ENCODE measurements at places on chromosomes 5 and 9.

DNA sequence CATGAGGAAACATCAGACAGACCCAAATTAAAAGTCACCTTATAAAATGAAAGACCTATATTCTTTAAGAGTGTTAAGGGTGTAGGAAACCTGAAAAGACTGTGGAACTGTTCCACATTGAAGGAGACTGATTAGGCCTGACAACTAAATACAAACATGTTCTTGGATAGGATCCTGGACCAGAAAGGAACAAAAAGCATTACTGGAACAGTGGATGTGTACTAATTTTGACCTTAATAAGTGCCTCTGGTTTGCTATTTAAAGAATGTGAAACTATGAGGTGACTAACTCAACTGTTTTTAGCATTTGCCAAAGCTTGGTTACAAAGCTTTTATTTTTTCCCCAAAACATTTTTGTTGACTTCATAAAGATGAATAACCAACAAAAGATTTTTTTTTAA is 340.6 kb downstream of the CAAP1 start:
- no peak for DNase-seq

GRCh38 chr9:101477736-101478135 is 42.2 kb upstream of the ALDOB start:
- DNase-seq: no peak

GRCh38 chr9:134560654-134561053 is 80.9 kb upstream of the COL5A1 start:
- DNase-seq: no peak

DNA sequence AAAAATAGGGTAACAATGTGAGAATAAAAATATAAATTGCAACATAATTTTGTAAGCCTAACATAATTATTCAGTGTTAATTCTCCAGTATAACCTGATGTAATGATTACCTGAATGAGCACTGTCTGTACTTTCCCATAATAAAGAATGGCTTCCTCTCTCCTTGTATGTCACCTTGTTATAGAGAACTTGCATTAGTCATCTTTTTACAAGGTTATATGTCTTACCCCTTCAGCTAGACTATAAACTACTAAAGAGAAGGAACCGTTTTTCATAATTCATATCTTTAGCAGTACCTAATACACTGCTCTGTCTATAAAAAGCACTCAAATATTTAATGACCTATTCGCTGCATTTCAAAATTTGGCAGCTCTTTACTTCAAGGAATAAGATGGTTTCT is 19.8 kb downstream of the STRBP start:
- no peak for DNase-seq

DNA sequence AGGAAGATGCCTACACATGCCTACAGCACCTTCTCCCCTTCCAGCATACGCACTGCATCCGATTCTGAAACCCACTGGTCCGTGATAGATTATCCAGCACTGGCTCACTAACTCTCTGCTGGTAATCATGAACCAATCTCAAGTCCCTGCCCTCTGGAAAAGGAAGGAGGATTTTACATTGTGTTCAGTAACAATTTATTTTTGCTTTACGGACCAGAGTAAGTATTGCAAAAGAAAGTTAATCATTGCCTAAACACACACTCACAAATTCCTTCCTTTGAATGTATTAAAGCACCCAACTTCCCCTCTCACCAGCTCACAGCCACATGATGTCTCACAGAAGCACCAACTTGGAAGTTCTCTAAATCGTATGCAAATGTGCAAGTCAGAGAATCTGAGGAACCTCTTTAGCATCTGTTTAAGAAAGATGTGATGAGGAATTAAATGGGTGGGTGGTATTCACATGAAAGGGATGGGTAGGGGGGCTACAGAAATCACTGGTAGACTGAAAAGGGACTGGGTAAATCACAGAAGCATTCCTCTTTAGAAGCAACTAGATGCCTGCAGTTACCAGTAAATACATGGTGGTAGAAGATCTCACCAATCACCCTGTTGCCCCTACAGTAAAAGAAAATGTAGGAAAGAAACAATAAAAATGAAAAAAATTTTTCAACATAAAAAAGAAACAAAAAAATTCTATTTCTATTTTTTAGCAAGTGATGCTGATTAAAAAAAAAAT is 8.4 kb downstream of the GNAQ start:
- no peak for DNase-seq

DNA sequence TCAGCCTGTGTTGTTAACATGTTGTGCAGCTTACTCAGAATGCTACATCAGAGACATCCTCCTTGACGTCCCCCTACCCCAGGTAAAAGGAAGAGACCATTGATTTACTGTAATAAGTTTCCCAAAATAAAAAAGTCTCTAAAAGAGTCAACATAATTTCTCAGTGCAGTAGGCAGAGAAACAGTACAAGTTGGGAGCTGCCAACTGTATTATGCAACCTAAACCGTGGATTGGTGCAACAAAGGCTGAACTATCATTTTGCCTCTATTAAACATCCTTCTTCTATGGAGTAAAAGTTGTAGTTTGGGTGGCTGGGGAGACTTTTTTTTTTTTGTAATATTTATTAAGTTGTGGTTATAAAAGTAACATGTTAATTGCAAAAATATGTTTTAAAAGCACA is 208.0 kb downstream of the NR3C1 start:
- no peak for DNase-seq

DNA sequence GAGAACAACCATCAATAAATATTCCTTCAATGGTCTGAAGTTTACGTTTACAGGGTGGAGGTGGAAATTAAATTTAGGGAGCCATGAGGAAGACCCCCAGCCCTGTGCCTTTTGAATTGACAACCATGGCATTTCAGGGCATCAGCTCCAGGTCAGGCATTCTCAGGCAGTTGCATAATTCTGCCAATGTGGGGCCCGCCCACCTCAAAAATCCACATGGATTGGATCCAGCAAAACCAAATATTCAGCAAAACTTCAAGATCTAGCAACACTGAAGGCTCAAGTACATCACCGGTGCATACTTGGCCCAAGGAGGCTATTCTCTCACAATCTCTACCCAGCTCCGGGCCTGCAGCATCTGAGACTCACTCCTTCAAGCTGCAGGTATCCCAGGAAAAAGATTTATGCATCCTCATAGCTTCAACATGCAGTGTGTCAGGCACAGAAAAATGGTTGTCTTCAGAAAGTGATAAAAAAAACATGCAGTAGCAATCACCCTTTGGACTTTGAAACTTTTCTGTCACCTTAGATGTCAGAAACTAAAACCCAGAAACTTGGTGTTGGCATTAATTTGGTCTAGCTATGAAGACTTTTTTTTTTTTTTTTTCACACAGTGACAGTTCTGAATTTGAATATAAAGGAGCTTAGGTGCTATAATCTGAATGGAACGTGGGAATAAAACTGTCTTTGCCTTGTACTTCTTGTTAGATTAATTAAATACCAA is 21.4 kb upstream of the ANXA2R start:
- DNase-seq: no peak

DNA sequence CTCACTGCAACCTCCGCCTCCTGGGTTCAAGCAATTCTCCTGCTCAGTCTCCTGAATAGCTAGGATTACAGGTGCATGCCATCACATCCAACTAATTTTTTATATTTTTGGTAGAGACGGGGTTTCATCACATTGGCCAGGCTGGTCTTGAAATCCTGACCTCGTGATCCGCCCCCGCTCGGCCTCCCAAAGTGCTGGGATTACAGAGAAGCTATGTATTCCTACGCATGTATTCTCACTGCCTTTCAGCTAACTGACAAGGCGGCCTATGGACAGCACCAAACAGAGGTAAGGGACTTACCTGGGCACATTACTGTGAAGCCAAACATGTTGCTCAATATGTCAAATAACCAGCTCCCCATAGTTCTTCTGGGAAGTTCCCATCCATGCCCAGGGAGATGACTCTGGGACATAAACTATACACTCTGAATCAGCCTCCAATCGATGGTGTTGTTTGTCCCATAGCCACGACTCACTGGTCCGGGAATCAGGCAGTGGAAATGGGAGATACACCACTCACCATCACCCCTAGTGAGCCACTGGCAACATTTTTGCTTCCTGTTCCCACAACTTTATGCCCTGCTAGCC is 114.6 kb downstream of the SYK start:
- DNase-seq: no peak

- DNase-seq: no peak
Measured at GRCh38 chr9:89425921-89426383, 72.0 kb downstream of the SEMA4D start.

DNA sequence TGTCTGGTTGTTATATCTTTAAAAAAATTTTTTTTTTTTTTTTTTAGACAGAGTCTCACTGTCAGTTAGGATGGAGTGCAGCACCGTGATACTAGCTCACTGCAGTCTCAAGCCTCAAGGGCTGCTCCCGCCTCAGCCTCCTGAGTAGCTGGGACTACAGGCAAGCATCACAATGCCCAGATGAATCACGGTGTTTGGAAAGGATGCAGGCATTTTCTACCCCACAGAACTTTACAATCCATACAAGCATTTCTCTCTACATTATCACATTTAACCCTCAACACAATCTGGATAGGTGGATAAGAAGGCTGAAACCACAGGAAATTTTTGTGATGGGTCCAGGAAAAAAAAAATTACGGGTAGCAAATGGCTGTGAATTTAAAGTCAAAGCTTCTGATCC is 5.8 kb upstream of the PCA3 start:
- no peak for DNase-seq

GRCh38 chr5:141779503-141779973 is 97.5 kb upstream of the ARAP3 start:
- DNase-seq: no peak

- DNase-seq: no peak
Measured at GRCh38 chr9:88742483-88742882, 207.5 kb downstream of the NXNL2 start.

- DNase-seq: no peak
Measured at GRCh38 chr9:86326536-86326935, 27.7 kb downstream of the TUT7 start.

GRCh38 chr9:133862585-133863256 is 124.6 kb upstream of the SARDH start:
- no peak for DNase-seq

DNA sequence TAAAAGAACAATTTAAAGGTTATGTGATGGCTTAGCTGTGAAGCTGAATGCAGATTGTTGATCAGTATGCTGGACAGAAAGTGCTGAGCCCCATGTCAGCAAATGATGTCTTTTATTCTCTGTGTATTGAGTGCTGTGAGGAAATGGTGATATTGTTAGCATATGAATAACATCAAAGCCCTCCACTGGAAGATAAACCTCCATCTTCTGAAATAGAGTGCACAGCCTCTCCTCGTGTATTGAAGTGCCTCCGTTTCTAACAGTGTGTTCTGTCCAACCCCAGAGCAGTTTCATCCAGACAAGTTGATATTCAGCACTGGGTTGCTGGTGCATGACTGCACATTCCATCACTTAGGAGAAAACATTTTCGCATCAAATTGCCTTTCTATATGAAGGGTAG is 242.9 kb downstream of the CSNK1G3 start:
- DNase-seq: no peak

DNA sequence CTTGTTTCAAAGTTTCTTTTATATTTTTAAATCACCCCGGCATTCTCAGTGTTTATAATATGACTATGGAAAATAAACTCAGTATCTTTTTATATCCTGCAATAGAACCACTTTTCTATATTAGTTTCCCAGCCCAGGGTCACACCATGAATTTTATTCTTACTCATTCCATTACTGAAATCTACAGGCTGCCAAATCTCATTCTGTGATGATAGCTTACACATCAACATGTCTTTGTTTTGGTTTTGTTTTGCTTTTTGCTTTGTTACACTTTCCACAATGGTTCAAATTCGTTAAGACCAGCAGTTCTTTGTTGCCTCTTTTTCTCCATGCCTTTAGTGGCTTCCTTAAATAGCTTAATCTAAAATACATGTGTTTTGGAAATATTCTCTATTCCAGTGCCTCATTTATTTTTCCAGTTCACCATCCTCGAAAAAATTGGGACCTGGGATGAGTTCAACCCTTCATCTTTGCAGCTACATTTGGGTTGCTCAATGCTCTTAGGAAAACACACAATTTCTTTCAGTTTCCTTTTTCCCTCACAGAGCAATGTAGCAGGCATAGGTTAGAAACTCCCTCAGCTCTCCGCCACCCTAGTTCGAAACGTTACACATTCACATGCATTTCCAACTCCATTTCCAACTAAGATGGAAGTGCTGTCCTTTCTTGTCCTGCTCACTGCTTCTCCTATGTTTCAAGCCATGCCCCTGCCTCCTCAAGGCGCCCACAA is 1146.3 kb downstream of the MAT2B start:
- no peak for DNase-seq

GRCh38 chr9:130662970-130663257 is 1.5 kb upstream of the PRDM12 start:
- DNase-seq: no peak

- DNase-seq: no peak
Measured at GRCh38 chr5:148202531-148203203, at the start of gene SPINK6. Gene SPINK6 (plus strand): TSS chr5:148203042. CDS start chr5:148203097, 55 bp downstream.

DNA sequence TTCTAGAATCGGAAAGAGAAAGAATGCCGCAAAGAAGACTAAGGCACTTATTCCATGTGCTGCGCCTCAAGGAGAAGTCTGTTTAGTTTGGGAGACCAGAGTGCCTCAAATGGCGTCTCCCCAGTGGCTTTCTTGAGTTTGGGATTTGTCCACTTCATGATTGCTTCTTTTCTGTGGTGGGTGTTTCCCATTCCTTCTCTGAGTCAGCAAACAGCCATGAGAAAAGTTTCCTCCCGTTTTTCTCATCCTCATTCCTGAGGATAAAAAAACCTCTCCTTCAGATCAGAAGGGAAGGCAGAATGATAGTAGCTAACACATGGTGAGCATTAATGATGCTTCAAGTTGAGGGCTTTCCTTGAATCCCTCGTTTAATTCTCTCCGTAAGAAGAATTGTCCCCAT is 275.9 kb upstream of the WWC1 start:
- peak; percentile 59 for DNase-seq

- DNase-seq: no peak
Measured at GRCh38 chr5:36363744-36364143, 62.0 kb upstream of the RANBP3L start.

GRCh38 chr9:122988920-122989621 is 44.4 kb upstream of the GPR21 start:
- no peak for DNase-seq

DNA sequence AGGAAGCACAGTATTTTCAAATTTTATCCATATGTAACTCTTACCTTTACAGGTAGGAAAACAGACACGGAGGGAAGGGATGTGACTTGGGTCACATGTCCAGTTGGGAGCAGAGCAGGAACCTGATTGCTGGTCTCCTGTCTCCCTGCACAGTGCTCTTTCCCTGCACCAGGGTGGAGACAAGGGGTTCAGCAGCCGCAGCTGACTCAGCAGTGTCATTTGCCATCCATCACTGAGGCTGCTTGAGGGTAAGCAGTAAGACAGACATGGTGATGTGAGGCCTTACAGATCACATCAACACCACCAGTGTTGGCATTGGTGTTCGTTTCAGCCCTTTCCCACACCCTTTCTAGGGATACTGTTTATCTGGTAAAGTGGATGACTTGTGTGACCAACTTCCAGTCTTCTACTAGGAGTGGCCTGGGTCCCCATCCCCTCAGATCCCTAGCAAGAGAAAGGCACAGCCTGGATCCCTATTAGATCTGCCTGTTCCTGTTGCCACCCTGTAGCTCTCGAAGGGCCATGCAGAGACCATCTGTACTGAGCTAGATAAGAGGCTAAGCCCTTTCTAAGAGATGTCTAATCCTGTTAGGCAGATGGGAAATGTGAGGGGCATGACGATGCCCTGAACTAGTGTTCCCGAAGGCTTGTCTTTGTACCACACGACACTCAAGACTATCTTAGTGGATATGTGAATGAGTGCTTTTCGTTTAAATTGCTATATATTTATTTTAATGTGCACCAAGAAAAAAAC is 29.1 kb downstream of the FRMPD1 start:
- DNase-seq: no peak

Data from fibroblast of skin of left biceps (primary cell).